Retina (tissue), 1 donor: ENCODE measurements at places on chromosomes 6 and 20.

- no peak for DNase-seq
Measured at GRCh38 chr6:128836761-128837160, 46.2 kb upstream of the LAMA2 start.

DNA sequence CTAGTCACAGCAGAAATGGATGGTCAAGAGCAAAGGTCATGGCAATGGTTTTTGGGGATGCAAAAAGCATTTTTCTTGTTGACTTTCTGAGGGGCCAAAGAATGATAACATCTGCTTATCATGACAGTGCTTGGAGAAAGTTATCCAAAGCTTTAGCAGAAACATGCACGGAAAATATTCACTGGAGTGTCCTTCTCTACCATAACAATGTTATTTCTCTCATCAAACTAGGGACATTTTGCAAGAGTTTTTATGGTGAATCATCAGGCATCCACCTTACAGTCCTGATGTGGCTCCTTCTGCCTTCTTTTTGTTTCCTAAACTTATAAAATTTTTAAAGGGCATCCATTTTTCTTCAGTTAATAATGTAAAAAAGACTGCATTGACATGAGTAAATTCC, 302.3 kb downstream of the HIVEP2 start:
- DNase-seq = no peak

DNA sequence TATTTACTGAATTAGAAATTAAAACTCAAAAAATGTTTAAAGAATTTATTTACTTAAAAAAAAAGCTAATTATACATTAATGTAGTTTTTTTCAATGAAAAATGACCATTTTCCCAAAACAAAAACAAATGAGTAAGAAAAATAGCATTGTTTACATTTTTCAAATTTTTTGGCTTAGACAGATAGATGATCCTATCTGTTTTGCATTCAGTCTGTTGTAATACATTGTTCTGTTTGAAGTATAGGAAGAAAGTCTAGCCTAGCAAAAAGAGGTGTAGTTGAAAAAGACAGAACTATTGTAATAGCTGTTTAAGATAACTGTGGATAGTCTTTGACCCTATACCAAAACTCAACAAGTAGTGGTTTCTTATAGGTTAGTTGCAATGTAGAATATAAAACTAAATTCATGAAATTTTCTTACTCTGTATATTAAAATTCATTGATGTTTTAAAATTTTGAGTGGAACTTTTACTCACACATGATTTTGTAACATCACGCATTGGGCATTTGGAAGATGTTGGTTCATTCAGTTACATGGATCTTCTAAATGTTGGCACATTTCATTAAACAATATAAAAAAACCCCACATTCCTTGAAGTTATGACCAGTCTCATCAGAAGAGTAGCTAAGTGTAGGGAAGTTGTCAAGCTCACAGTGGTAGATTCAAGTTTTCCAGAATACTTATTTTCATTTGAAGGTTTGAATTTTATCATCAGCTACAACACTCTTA, 62.0 kb downstream of the KCNS1 start:
- no peak for DNase-seq

DNA sequence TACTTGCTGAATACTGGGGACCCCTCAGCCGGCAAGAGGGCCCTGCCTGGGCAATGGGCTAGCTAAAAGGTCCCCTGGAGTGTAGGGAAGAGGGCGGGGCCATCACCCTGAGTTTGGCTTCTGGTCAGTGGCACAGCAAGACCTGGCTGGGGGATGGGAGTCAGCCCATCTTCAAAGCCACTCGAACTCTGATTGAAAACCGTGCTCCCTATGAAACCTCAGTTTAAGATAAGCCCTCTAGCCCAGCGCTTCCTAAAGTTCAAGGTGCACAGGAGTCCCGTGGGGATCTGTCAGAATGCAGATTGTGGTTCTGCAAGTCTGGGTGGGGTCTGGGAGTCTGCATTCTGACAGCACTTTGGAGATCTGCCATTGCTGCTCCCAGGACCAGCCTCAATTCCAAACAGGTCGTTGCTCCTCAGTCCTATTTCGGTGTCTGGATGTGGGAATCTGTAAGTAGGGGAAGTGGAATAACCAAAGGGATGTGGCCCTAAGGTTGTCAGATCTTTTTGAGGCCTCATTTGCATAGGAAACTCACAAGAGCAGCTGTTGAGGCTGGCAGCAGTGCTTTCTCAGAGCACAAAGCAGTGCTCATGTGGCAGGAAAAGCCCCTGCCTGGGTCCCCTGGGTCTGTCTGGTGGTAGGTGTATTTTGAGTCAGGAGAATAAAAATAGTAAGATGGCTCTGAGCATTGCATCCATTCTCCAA, 85.3 kb upstream of the SCP2D1 start:
- DNase-seq = no peak

- DNase-seq = no peak
Measured at GRCh38 chr20:64116016-64116415, 8.7 kb upstream of the NPBWR2 start.
